ENCODE measurements at places on chromosomes 1 and 21.

DNA sequence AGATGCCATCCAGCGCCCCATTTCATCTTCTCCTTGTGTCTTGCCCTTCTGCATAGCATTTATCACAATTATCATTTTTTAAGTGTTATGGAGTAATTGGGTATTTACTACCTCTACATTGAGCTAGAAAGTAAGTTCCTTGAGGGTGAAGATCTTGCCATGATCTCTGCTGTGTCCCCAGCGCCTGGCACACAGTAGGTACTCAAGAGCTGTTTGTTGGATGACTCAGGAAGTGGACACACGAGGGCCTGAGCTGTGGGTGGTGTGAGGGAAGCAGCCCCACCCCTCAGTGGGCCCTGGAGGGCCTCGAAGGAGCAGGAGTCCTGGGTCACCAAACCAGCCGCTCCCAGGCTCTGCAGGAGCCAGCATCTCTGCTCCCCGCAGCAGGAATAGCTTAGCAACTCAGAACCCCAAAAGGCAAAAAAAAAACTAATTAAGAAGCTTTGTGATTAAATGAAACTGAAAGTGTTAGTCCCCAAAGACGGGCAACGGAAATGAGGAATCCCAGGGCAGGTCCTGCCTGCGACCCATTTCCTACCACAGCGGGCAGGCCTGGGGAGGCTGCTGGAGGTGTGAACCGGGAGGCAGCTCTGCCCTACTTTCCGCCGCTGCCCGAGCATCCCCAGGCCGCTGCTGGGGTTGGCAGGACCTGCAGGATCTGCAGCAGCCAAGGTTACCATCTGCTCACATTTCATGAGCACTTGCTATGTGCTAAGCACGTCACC is 87.7 kb downstream of the LACTBL1 start:
- DNase-seq: no peak

DNA sequence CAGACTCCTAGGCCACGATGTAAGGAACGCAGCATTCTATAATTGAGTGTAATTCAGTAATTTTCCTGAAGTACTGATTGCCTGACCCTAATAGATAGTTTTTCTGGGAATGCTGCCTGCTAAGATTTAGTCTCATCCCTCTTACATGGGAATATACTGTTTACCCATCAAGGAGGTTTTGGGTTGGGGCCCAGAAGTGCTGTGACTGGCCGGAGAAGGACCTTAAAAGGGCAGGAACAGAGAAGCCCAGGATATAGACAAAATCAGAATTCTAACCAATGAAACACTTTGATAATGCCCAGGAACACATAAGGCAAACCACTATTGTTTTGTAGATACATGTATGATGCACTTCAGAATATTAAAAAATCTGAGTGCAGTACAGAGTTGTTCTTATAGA is 111.6 kb downstream of the RGS2 start:
- DNase-seq: no peak

- DNase-seq: no peak
Measured at GRCh38 chr1:7755448-7755847, 15.6 kb upstream of the VAMP3 start.

DNA sequence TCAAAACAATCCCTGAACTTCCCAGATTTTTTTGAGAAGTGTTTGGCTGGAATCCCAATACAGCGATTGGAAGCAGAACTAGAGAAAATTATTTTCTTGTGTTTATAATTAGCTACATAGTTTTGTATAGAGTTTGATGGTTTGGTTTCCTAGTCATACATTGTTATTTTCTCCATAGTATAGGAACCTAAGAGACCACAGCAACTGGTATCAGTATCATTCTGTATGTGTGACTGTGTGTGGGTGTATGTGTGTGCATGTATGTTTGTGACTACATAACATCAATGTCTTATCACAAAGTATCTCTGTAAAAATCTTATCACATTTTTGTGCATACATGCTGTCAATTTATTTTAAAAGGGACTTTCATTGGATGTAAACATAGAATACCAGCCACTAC is 780.5 kb downstream of the MRPL39 start:
- no peak for DNase-seq

- no peak for DNase-seq
Measured at GRCh38 chr1:201145132-201145531, 9.1 kb downstream of the TMEM9 start.

GRCh38 chr1:17717594-17718535 is 37.3 kb upstream of the ACTL8 start:
- no peak for DNase-seq

DNA sequence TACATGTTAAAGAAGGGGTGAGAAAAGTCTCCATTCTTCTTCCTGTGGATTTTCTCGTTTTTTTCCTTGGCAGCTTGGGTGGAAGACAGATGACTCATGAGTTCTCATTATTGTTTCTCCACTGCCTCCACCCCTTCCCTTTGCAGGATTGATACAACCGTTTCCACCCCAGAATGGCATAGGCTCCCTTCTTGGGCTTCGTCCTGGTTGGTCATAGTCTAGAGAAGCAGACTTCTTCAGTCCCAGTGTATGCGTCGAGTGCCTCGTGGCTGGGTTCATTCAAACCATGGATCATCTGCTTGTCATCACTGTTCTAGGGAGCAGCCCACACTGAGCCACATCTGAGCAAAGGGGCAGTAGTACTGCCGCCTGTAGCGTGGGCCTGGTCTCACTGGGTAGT is 13.7 kb downstream of the PTGFRN start:
- peak; percentile 63 for DNase-seq

DNA sequence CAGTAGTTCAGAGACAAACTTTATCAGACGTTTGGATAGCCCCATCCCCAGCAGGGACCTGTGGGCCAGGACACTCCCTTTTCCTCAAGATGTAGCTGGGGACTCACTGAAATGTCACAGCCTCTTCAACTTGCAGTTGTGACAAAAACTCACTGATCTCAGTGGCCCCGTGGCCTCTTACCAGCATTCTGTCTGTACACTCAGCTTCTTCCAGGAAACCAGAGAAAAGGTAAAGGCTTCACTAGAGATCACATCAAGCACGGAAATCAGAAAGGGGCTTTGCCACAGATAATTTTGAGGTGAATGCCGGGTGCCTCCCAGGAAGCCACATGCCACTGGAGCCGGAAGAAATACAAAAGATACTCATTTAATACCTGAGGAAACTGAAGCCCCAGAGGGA is 122.2 kb downstream of the CCDC185 start:
- DNase-seq: no peak

DNA sequence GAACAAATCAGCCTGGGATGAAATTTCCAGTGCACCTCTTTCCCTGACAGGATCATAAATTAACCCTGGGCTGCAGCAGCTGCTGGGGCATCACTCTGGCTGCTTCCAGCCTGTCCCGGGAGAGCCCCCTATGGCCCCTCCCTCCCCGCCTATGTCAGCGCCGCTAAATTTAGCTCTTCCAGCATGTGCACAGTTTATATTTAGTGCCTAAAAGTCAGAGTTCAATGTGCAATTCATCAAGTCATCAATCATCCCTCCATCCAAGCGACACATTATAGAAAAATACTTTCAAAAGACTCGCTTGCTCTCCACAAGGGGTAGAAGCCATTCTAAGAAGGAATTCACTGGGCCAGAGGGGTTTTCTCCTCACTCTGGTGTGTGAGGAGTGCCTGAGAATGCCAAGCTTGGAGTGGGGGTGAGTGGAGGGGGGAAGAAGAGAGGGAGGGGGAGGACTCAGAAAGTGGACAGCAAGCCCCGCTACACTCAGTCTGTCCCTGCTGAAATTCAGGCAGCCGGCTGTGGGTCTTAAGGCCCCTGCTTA is 37.4 kb downstream of the XCL1 start:
- peak; percentile 46 for DNase-seq

DNA sequence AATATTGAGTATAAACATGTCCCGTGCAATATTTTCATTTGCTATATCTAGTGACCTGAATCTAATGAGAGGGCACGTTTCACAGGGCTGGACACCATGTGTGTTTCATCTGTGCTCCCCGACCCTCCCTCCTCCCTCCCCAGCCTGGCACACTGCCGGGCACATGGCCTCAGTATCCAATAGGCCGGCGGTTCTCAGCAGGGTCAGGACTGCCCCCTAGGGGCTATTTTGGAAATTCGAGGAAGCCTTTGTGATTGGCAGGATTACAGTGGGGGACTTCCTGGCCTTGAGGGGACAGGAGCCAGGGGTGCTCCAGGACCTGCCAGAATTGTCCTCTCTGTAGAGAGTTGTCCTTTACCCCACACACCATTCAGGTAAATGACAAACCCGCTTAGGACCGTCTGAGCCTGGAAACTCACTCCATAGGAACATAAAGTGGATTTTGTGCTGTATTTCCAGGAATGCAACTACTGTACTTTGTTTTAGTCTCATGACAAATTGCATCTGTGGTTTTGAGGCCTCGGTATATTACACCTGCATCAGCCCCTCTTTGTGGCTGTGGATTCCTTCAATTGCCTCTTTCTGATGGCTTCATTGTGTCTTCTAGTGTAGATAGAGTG is 109.5 kb upstream of the SIM2 start:
- DNase-seq: peak; percentile 85

DNA sequence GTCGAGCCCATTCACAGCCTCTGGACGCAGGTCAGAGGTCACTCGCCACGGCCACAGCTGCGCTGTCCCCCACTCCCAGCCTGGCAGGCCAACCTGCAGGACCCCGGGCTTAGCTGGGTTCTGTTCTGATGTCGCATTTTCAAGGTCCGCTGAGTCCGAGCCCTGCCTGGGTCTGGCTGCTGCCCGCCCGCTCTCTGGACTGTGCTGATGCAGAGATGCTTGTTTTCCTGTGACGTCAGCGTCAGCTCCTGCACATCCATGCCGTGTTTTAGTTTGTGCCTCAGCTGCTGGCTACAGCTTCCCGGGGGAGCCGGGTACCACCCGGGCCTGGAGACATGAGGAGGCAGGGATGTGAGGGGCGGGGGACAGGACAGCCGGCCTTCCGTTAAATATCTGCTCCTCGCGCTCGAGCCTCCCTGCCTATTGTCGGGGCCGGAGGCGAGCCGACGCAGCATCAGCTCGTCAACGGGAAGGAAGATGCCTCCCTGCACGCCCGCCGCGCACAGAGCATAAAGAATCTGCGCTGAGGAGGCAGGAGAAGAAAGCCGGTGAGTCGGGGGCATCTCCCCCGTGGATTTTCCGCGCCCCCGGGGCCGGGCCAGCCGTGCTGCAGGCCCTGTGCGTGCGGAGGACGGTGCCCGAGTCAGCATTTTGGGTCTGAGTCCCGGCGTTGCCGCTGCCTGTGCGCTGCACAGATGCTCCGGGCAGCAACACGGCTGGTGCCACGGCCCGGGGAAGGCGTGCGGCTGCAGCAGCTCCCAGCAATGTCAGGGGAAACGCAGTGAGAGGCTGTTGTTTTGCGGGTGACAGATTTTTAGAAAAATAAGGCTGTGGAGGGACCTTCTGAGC is 23.4 kb downstream of the PRKCZ start:
- peak; percentile 78 for DNase-seq

DNA sequence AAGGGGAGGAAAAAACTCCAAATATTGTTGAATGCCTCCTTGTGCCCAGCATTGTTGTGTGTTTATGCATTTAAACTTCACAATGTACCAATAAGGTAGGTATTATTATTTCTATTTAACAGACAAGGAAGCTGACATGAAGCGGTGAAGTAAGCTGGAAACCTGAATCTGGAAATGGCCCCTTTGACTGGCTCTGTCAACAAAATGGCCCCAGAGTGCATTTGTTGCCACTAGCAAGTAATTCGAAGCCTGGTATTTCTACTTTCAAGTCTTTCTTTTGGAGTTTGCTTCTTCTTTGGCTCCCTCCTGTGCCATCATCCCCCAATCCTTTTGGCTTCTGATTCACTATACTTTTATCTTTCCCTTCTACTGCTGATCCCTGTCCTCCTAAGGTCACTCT is 23.1 kb downstream of the CRYZL1 start:
- DNase-seq: no peak

- DNase-seq: no peak
Measured at GRCh38 chr1:175801979-175802378, 58.6 kb upstream of the TNR start.

DNA sequence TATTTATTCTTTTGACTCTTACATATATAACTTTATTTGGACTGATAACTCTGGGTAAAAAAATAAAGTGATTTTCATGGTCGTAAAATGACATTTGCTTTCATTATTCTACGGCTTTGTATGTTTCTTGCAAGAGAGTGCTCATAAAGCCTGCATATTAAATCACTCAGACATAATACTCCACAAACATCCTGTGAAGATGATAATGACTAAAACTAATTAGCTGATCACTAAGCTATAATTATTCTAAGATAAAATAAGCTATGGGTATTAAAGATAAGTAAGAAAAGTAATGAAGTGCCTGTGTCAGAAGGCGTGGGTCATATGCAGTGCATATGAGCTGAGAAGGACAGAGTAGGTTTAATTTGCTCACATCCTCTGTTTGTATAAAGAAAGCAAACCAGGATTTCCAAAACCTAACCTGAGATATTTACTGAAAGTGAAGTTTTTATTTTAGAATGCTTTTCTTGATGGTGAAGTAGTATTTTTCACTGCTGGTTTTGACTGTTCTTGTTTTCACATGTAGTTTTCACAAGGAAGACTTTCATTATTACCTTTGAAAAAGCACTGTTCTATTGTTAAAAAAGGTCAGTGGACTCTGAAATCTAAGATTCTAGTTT is 278.8 kb downstream of the AMY1C start:
- no peak for DNase-seq

GRCh38 chr1:151849126-151849525 is 4.4 kb downstream of the THEM5 start:
- DNase-seq: no peak

GRCh38 chr1:116316373-116316772 is 56.7 kb upstream of the ATP1A1 start:
- no peak for DNase-seq

DNA sequence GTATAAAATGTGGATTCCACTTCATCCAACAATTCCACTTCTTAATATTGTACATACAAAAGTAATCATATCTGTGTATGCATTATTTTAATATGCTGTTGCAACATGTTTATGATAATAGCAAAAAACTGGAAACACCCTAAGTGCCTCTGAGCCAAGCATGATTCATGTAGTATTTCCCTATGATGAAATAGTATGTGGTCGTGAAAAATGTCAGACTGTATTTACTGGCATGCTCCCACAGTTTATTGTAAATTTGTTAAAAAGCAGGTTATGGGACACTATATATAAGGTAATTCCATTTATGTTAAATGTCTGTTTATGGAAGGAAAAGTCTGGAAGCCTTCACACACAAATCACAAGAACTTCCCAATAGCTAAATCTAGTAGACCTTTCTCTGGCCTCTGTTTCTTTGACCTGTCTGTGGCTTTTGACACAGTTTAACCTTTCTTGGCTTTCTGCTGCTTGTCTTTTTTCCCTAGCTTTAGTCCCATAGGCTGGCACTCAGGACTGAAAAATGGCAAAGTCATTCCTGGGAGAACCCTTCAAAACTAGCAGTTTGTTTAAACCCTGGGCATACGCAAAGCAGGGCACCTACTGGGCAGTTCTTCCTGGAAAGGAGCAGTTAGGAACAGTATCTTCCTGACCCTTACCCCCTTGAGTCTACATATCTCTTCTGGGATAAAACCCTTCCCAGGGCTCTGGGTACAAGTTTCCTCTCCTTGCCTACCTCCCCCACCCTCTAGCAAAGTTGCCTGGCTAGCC is 65.4 kb upstream of the ARTN start:
- DNase-seq: peak; percentile 58

- no peak for DNase-seq
Measured at GRCh38 chr1:243963571-243963970, 87.5 kb upstream of the ZBTB18 start.

- DNase-seq: no peak
Measured at GRCh38 chr1:192546596-192547190, 28.9 kb upstream of the RGS1 start.

Measured in GM03348 (cell line).